ENCODE measurements at places on chromosomes 7 and 10. TPM values are rescaled to one million over a fixed set of nuclear protein-coding genes. Genes with fewer than 3 reads are reported as not detected.

The ATOH7 gene
- 0.94 TPM for total RNA-seq

The HECW1 gene
- total RNA-seq, result 107 TPM

The GPR37 gene
- total RNA-seq, result 18.5 TPM

The ADAMTS14 gene
- total RNA-seq, result 0.31 TPM

The PARD3 gene
- total RNA-seq, result 27.5 TPM

The UTF1 gene
- not detected for total RNA-seq
